Kidney capillary endothelial cell (primary cell): ENCODE measurements at places on chromosomes 7 and 10.

GRCh38 chr10:108362296-108362695 lies 1197.8 kb upstream of the SORCS1 start:
- DNase-seq, result no peak

- no peak for DNase-seq
Measured at GRCh38 chr10:17821893-17822292, 12.7 kb downstream of the MRC1 start.

GRCh38 chr10:112389271-112389822 lies 15.4 kb downstream of the ACSL5 start:
- DNase-seq, result peak; percentile 99

- DNase-seq, result no peak
Measured at GRCh38 chr10:61933859-61934555, 32.5 kb downstream of the ARID5B start.

- no peak for DNase-seq
Measured at GRCh38 chr7:70390251-70390650, 741.7 kb upstream of the GALNT17 start.

DNA sequence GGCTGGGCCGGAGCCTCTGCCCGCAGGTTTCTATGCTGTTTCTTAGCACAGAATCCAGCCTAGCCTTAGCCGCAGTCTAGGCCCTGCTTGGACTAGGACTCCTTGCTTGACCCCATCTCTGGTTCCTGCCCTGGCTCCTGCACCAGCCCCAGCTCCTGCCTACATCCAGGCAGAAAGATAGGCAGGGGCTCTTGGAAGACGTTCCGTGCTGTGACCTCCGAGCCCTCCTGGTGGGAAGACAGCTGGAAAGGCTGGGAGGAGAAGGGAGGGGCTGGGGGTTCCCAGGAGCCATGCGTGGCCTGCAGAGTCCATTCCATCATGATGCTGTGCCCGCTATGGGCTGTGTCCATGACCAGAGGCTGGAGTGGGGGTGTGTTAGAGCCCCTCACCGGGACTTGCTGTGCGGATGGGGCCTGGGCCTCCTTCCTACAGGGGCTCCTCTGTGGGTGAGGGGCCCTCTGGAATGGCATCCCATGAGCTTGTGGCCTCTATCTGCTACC lies 26.2 kb downstream of the RAMP3 start:
- no peak for DNase-seq
